Ovary (tissue), 10 donors: ENCODE measurements at places on chromosomes 13 and 19. TPM values are rescaled to one million over a fixed set of nuclear protein-coding genes. Genes with fewer than 3 reads are reported as not detected.

DNA sequence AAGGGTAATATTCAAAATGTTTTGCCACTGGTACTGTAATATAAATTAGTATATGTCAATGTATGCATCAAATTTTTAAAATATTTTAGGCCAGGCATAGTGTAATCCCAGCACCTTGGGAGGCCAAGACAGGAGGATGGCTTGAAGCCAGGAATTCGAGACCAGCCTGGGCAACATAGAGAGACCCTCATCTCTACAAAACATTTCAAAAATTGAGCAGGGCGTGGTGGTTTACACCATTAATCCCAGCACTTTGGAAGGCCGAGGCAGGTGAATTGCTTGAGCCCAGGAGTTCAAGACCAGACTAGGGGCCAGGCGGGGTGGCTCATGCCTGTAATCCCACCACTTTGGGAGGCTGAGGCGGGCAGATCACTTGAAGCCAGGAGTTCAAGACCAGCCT lies 14.1 kb upstream of the STRN4 start:
- DNase-seq: no peak

GRCh38 chr19:18596752-18597157 lies 8.2 kb downstream of the REX1BD start:
- no peak for DNase-seq

DNA sequence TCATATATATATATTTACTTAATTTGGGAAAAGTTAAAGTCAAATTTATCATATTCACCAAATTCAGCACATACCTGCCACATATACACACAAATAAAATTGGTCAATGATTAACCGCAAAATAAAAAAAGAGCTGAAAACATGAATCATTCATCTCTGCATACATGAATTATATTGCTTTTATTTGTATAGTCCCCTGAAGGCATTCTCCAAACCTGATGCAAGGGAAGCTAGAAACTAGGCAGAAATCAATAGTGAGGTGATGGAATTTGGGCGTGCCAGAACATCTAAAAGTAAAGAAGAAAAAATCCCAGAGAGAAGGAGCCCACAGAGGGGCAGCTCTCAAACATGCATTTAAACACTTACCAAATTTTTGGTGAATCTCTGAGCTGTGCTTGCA lies 60.1 kb downstream of the UFM1 start:
- DNase-seq: no peak

DNA sequence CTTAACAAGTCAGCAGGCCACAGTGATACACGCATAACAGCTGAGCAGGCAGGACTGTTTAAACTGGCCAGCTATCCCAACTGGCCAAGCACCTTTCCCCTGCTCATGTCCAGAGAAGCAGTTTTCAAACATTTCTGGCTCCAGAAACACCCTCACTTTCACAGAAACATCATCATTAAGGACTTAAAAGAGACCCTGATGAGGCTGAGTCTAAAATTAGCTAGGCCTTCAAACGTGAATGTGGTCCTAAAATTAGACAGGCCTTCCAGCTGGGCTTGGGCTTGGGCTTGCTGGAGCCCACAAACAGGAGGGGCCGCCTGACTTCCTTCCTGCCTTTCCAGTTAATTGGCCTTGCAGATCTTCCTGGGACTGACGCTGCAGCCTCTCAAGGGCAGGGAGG lies 334.2 kb downstream of the DNAJC15 start:
- DNase-seq: peak; percentile 27

GRCh38 chr13:21402586-21403307 lies 56.4 kb downstream of the ZDHHC20 start:
- DNase-seq: no peak

- no peak for DNase-seq
Observed at GRCh38 chr13:35675651-35676050, 199.2 kb upstream of the MAB21L1 start.

GRCh38 chr19:41845001-41845050 lies at the start of gene DMRTC2:
Gene DMRTC2, plus strand, starts transcription at chr19:41845042. Its CDS starts 2,387 bp downstream, at chr19:41847429.
- DNase-seq: no peak

GRCh38 chr13:52652980-52653303 lies 306 bp downstream of the SUGT1 start:
- no peak for DNase-seq

DNA sequence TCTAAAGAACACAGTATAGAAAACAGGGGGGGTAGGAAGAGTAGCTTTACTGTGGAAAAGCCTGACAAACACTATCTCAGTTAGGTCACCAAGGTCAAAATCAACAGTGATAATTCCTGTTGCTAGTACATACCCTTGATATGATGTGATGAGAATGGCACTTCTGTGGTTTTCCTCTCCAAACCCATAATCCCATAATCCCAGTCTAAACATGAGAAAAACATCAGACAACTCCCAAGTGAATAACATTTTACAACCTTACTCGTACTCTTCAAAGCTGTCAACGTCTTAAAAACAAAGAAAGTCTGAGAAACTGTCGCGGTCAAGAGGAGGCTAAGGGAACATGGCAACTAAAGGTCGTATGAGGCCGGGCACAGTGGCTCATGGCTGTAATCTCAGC lies 137.6 kb downstream of the FOXO1 start:
- no peak for DNase-seq

DNA sequence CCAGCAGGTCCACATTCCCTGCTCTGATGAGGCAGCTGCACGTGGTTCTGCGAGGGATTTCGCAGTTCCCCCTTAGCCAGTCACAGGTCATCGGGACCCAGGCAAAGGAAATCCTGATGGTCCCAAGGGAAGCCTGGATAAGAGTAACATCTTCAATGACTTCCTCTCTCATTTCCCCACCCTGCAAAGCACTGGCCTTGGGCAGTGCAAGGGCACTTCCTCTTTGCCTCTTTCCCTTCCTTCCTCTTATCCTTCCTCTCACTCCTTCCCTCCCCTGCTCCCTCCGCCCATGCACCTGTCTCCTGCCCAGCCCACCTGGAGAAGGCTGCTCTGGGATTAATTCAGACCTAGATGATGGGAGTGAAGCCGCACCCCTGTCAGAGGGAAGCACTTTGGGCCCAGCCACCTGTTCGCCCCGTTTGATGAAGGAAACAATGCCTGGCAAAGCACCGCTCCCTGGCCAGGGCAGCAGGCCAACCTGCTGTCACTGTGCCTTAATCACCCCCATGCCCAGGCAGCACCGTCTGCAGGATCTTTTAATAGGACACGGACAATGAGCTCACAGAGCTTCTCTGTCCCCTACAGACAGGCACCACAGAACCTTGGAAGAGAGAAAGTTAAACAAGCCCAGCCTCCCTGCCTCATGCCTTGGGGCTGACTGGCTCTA lies 113.5 kb upstream of the PABPC3 start:
- DNase-seq: no peak

GRCh38 chr13:95756072-95756471 lies 79.1 kb downstream of the DNAJC3 start:
- no peak for DNase-seq

DNA sequence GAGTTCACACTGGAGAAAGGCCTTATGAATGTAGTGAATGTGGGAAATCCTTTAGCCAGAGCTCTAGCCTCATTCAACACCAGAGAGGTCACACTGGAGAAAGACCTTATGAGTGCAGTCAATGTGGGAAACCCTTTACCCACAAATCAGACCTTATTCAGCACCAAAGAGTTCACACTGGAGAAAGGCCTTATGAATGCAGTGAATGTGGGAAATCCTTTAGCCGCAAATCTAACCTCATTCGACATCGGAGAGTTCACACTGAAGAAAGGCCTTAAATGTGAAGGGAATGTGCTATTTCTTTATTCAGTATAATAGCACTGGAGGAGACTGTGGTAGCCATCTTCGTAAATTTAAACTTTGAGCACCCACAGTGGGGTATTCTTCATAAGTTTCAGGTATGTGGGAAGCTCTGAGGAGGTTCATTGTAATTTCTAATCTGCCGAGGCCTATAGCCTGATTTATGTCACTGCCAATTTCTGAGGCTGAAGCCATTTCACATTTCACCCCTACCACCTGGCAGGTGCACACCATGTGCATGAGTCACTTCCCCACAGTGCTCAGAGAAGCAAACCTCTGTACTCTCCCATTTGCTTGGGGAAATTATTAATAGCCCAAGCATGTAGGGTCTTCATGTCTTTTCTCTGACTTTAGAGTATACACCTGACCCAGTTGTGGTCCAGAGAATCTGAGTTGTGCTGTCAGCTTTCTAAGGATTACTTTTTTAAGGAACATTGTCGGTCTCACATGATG lies 6.4 kb downstream of the ZNF551 start:
- no peak for DNase-seq

- no peak for DNase-seq
Observed at GRCh38 chr13:70960841-70961443, 852.7 kb upstream of the KLHL1 start.

DNA sequence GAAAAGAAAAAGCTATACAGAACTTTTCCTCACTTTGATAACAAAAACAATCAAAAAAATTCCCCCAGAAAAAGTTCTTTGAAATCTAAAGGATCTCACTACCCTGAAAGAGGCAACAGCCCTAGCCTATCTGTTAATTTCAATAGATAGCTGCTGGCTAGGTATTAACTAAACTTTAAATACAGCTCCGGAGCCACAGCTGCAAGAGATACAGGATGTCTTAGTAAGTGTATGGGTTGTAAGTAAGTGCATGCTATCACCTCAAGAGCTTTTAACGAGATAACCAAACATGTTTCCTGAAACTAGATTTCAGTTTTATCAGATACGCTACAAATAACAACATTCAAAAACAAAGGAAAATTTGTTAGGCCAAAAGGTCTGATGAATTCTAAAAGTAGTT lies 148.4 kb downstream of the KLF12 start:
- no peak for DNase-seq

MUC16 gene
- 0.30 TPM for polyA plus RNA-seq

CEACAM20 gene
- polyA plus RNA-seq: not detected

ACP4 gene
- not detected for polyA plus RNA-seq

SLC6A16 gene
- polyA plus RNA-seq: 5.3 TPM

SWSAP1 gene
- polyA plus RNA-seq: 2.4 TPM

KLK15 gene
- not detected for polyA plus RNA-seq
